ENCODE measurements at places on chromosomes 2 and 18. TPM values are rescaled to one million over a fixed set of nuclear protein-coding genes. Genes with fewer than 3 reads are reported as not detected.
A peak's percentile ranks its signal among the peaks of the same experiment; 100 is the strongest.

The STRN gene
- 52.0 TPM for total RNA-seq

DNA sequence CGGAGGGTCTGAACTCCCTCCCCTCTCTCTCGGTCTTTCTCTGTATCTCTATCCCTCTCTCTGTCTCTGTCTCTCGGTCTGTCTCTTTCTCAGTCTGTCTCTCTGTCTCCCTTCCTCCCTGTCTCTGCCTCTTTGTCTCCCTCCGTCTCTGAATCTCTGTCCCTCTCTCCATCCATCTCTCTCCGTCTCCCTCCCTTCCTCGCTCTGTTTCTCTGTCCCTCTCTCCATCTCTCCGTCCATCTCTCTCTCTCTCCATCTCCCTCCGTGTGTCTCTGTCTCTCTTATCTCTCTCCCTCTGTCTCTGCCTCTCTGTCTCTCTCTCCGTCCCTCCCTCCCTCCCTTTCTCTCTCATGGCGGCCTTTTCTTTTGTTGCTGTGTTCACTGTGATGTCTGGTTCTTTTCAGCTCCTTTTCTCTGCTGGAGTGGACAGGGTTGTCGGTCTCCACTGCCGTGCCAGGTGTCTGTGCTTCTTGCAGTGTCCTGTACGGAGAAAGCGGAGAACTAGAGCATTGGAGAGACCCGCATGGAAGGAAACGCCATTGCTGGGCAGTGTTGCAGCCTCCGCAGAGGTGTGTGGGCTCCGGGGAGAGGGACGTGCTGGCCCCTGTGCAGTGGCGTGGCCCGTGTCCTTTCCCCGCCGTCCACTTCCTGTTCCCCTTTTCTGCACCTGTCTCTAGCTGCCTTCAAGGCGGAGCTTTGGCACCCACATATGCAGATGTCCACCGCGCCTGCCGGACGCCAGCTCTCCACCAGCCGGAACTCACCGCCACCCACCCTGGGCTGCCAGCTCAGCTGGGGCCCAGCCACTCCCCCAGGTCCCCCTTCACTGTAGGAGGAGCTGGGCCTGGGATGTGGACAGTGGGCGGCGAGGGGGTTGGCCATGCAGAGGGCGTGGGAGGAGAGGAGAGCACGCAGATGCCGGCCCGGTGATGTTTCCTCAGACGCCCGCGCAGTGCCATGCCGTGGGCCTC lies 113.1 kb downstream of the NFATC1 start:
- H3K4me3 ChIP-seq: peak overlapping the region; percentile 47
- no peak overlapping the region for H3K27ac ChIP-seq
- peaks cover 26% of the 10 kb centered on the region for H3K27me3 ChIP-seq
- no peak for DNase-seq
- H3K4me1 ChIP-seq: peaks cover 24% of the 10 kb centered on the region

DNA sequence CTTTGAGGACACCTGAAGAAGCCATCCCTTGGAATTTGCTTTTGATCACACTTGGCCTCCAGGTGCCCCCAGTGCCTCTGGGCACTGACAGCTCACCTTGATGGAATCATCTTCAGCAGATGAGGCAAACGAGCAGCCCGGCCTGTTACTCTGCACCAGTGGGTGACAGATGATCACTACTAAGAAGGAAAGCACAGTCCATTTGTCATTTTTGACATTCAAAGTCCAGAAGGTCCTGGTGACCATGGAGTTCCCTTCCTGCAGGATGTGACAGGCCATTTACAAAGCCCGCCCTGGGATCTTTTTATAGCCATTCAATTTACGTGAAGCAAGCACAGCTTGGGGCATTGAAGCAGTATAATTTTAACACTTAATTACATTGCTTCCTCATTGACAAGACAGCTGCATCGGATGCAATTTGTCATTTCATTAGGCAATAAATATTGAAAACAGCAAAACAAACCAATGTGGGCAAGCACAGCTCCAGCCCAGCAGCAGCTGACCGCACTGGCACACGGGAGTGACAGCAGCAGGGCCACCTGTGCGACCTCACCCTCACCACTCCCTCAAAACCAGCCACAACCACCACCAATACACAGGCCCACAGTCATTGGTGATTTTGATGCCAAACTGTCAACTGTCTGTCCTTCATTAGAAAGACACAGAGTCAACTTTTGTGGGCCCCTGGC lies 76.0 kb upstream of the SLC66A3 start:
- H3K27me3 ChIP-seq: peaks cover 3% of the 10 kb centered on the region
- no peaks in the 10 kb centered on the region for H3K4me1 ChIP-seq
- no peak for DNase-seq
- H3K4me3 ChIP-seq: no peak overlapping the region
- no peak overlapping the region for H3K27ac ChIP-seq

GRCh38 chr2:33859811-33860461 lies 260.8 kb upstream of the FAM98A start:
- no peak overlapping the region for H3K27ac ChIP-seq
- H3K4me1 ChIP-seq: peaks cover 16% of the 10 kb centered on the region
- H3K4me3 ChIP-seq: no peak overlapping the region

- H3K4me3 ChIP-seq: no peak overlapping the region
- no peak for DNase-seq
- H3K36me3 ChIP-seq: no peaks in the 10 kb centered on the region
- H3K27ac ChIP-seq: no peak overlapping the region
- H3K27me3 ChIP-seq: peaks cover 1% of the 10 kb centered on the region
Measured at GRCh38 chr2:239276851-239277250, 124.0 kb downstream of the HDAC4 start.

Data from endothelial cell (in vitro differentiated cells).